Activated CD4-positive, alpha-beta T cell treated with anti-CD3 and anti-CD28 coated beads, Interleukin-2, amount 10 ng/mL, durations not matched to agents 7 days and 5 days (primary cell): ENCODE measurements at places on chromosomes 12 and 14.

- no peak for DNase-seq
Measured at GRCh38 chr12:22374508-22374907, 40.0 kb upstream of the ST8SIA1 start.

GRCh38 chr14:92437729-92438285 lies 75.8 kb upstream of the RIN3 start:
- no peak for DNase-seq

DNA sequence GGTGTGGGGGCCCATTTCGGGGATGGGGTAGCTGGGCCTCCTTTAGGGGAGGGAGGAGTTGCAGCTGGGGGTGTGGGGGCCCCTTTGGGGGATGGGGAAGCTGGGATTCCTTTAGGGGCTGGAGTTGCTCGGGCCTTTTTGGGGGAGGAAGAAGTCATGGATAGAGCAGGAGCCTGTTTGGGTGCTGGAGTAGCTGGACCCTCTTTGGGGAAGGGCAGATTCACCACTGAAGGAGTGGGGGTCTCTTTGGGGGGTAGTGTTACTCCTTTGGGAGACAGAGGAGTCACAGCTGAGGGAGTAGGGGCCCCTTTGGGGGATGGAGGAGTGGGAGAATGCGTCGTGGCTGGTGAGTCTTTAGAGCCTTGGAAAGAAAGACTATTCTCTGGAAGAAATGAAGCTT lies 6.5 kb downstream of the NACA start:
- DNase-seq: no peak

DNA sequence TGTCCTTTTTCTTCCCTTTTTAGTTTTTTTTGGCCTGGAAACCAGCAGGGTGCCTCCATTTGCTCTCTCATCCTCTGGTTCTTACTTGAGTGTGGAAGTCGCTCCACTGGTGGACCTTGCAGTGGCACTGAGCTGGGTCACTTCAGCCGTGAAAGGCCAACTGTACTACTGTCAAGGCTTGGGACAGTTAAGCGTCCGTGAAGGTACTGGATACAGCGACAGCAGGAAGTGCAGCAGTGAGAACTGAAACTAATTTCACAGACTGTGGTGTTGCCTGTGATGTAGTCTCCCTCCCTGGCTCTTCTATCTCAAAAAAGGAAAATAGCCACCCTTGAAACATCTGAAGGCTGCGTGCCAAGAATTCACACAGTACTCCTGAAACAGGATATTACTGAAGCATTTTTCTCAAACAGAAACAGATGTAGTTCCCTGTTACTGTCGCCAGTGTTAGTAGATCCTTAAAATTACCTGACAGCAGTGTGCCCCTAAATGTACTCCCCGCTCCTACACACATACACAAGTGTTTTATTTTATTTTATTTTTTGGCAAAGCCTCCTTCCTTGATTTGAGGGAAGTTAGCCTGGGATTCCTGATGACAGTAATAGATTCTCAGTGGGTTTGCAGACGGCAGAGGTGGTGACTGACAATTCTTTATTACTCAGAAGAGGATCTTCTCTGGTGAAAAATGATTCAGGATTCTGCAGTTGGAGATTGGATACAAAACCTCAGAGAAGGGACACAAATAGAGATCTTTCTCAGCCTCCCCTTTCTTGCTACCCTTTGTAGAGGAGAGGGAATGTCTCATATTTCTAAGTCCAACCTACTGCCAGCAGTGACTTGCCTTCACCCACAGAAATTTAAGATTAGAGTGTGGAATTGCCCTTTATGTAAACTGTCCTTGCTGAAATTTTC lies 4.4 kb downstream of the SUSD6 start:
- DNase-seq: peak; percentile 68

- DNase-seq: no peak
Measured at GRCh38 chr12:112664569-112664968, 127.0 kb upstream of the RPH3A start.

- no peak for DNase-seq
Measured at GRCh38 chr14:72646861-72647528, 246.9 kb downstream of the DPF3 start.

GRCh38 chr14:61416591-61416990 lies 95.2 kb downstream of the PRKCH start:
- no peak for DNase-seq

DNA sequence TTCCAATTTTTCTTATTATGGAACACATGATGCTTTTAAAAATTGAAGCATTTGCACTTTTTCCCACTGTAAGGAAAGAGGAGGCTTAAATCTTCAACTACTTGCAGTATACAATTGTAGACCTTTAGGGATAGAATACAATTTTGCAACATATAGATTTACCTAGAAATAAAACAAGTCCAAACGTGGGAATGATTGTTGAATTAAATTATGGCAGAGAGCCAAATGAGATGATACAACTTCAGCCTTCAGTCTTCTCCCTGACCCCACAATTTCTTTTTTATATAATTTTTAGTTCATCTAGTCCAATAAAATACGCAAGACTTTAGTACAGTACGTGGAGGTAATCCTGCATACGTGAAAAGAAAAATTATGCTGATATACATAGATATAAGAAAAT lies 666.5 kb downstream of the SLC16A7 start:
- no peak for DNase-seq

DNA sequence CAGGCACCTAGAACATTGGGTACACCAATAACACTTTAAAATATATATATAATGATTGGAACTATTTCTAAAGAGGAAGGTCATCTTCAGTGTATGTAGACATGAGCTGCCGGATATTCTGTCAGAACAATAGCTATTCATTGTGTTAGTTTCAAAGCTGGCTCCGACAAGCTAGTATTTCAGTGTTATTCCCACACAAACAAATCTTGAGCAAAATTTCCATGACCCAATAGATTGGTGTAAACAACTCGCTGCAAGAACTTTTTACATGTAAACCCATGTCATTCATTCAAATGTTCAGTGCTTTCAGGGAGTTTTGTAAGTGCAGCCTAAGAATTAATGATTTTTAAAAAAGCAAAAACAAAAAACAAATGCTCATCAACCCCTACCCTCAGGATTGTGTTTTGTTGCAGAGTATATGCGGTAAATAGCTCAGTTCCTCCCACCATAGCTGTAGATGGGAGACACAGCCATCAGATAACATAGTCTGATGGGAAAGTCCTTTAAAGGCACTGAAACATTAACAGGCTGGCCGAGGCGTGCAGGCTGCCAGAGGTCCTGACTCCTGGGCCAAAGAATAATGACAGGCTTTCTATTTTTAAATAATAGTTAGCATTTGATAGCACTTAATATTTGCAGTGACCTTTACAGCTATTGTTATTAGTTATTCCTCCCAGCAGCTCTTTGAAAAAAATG lies 150.3 kb upstream of the ARHGAP5 start:
- no peak for DNase-seq

- DNase-seq: no peak
Measured at GRCh38 chr14:33764876-33765650, 185.8 kb downstream of the EGLN3 start.

- DNase-seq: no peak
Measured at GRCh38 chr12:121793440-121793837, at the start of gene RHOF. Gene RHOF, minus strand, starts transcription at chr12:121793688. Its CDS starts 55 bp downstream, at chr12:121793633.

DNA sequence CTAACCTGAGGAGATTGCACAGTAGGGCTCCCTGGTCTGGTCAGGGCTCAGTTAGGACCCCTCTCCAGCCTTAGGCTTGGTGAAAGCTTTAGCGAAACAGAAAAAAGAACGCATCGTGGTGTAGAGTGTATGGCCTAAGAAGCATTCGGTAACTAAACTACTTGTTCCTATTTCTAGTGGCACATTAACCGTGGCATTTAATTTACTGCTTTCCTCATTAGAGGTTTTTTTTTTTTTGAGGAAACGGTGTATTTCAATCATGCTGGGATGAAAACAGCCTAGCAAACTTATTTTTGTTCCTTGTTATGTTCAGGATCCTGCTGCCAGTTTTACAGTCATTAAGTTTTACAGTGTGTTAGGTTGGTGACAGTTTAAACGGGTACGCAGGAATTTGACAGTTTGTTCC lies 518 bp upstream of the OSBPL8 start:
- no peak for DNase-seq

- no peak for DNase-seq
Measured at GRCh38 chr12:109926016-109926415, 25.9 kb downstream of the TCHP start.

DNA sequence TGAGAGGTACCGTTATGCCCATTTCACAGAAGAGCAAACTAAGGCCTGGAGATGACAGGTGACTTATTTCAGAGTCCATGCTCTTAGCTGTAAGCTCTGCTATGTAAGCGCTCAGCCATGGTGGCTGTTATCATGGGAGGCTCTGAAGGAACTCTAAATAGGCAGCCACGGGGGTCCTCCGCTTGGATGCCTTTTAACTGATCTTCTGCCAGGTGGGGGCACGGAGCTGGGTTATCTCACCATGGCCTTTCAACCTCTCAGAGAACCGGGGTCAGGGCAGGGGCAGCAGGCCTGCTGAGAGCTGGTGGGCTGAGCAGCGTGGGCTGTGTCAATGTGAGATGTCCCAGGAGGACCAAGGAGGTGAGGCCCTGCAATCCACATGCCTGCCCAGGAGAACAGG lies 49.7 kb upstream of the RBM19 start:
- no peak for DNase-seq

DNA sequence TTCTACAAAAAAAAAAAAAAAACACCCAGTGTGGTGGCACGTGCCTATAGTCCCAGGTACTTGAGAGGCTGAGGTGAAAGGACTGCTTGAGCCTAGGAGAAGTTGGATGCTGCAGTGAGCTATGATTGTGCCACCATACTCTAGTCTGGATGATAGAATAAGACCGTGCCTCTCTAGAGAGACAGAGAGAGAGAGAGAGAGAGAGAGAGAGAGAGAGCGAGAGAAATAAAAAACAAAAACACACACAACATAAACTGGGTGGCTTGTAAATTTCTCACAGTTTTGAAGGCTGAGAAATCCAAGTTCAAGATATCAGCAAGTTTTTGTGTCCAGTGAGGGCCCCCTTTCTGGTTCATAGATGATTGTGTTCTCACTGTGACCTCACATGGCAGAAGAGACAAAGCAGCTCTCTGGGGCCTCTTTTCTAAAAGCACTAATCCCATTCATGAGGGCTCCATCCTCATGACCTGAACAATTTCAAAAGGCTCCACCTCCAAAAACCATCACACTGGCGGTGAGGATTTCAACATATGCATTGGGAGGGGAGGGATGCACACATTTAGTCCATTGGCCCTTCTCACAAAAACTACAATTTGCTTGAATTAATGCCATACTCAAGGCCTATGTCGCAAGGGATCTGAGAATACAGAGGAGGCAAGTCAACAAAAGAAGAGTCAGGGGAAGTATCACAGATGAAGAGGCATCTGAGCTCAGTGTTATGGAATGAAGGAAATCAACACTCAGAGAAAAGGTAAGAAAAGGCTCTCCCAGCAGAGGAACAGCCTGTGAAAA lies 94.9 kb downstream of the PPM1H start:
- DNase-seq: no peak

DNA sequence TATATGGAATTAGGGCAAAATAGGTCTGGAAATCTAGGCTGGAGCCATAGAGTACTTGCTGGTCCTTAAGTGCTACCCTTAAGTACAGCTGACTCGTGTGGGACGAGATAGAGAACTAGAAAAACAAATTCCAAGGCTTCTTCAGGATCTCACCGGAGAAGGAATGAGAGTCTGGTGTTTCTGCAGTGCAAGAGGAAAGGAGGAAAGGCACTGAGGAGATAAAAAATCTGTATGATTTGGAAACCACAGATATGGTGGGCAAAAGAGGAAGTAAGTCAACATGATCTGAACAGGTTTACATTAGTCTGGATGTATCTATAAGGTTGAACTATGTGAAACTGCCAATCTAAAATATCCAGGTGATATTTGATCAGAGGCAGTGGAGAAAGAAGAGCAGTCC lies 134.4 kb upstream of the SOX5 start:
- no peak for DNase-seq

DNA sequence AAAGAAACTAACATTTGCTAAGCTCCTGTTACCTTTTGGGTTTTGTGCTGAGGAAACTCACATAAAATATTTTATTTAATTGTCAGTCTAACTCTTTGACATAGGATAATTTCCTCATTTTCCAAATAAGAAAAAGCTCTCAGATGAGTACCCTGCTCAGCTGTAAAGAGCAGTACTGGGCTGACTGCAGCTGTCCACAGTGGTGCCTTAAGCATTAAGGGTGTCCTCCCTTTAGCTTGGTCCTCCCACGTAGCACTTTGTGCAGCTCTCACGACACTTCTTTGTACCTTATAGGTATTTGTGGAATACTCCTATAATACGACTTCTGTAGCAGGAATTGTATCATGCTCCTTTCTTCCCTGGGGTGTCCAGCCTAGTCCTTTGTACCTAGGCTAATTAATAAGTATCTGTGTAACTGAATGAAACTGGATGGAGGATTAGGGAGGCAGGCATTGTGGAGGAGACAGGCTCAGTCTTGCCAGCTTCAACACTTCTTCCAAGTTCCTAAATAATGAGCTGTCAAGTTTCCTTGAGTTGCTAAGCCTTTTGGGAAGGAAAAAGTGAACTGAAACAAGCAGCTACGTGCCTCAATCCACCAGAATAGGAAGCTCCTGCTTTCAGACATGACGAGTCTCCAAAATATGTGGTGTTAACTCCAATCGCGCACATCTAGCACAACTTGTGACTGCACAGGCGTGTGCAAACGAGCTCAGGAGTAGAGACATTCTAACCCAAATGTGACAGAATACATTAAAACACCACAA lies 123.0 kb downstream of the SLC38A4 start:
- no peak for DNase-seq

DNA sequence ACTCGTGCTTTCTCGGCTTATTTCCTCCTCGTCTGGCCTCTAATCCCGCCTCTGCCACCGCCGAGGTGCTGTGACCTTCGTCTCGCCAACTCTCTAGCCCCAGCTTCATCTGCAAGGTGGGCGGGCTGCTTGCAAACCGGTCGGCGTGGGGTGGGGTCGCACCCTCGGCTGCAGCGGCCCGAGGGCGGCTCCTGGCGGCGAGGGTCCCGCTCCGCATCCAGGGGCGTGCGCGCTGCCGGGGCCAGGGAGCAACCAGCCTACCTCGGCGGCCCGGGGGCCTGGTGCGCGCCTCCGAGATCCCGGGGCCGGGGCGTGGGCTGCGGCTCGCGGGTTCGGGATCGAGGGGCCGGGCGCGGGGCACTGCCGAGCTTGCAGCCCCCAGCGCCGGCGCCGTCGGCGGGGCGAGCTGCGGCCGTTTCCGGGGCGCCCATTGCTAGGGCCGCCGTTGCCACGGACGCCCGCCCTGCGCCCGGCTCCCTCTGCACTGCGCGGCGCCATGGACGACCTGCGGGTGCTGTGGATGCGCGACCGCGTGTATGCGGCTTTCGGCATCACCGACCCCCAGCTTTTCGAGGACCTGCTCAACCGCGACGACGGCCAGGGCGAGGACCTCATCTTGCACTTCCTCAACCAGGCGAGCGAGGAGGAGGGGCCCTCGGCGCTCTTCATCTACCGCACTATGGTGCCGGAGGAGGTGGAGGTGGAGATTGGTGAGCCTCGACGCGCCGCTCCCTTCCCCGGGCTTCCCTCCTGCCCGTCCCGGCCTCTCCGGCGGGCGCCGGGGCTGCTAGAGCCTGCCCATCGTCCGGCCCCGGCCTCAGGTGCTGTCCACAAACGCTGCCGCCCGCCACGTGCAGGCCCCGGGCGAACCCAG lies at the start of gene DNAH10:
TSS of gene DNAH10 (plus strand) at position 461 of the 874 bp plus-strand sequence. CDS start at position 497, 36 bp downstream.
- DNase-seq: peak; percentile 45

DNA sequence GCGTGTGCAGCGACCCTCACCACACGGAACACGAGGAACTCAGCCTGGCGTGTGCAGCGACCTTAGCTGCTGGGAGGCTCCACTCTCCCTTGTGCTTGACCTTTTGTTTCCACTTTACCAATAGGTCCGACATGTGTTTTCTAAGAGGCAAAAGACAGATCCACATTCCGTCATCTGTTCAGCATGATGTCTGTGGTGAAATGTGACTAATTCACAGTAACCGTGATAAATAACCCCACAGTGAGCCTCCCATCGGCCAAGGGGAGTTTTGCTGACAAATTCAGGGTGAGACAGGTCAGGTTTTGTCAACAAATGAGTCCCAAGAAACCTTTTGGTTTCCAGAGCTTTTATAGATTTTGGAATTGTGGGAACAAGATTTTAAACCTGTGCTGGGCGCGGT lies 55.9 kb downstream of the MOK start:
- DNase-seq: no peak
